Smooth muscle cell of the brain vasculature (primary cell): ENCODE measurements at places on chromosomes 16 and 17.
A peak's percentile ranks its signal among the peaks of the same experiment; 100 is the strongest.

- DNase-seq = no peak
These were observed 9.5 kb downstream of the SGF29 start for GRCh38 chr16:28563218-28563617.

DNA sequence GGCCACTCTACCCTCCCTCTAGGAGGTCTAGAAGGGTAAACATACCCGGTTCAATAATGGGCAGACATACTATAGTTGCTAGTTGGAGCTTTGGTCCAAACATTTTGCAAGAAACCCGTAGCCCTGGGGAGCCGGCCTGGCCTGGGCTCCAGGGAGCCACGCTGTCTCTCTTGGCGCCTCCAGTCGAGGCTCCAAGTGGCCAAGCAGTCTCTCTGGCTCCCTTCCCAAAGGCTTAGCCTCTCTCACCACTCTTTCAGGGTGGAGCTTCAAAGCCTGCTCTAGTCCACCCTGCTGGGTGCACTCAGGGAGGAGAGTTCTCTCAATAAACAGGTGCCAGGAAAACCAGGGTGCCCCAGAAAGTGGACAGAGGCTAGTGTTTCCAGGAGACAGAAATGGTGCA, 32.2 kb downstream of the RCVRN start:
- DNase-seq = no peak

- DNase-seq = no peak
These were observed 53.5 kb downstream of the SMURF2 start for GRCh38 chr17:64608571-64608981.

- no peak for DNase-seq
These were observed 21.4 kb downstream of the LDHD start for GRCh38 chr16:75095204-75095621.

DNA sequence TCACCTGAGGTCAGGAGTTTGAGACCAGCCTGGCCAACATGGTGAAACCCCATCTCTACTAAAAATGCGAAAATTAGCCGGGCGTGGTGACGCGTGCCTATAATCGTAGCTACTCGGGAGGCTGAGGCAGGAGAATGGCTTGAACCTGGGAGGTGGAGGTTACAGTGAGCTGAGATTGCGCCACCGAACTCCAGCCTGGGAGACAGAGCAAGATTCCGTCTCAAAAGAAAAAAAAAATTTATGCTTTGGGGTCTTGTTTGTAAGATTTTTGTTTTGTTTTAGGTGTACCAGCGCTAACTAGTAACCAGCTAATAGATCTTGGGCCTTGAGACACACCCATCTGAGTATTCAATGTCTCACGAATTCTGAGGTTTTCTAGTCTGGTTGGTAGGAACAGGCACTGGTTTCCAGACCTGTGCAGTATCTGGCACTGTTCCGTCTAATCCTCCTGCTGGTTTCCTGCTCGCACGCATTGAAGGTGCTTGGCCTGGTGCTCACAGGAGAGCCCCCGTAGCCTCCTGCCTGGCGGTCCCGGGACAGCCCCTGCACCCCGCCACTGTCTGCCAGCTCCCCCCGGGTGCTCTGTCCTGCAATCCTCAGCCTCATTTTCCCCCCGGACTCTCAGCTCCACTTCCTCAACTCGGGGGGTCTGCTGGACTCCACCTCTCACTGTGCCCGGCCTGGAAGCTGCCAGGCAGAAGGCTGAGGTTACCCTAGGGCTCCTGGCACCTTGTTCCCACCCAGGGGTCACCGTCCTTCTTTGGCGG, 10.6 kb upstream of the DUS1L start:
- no peak for DNase-seq

DNA sequence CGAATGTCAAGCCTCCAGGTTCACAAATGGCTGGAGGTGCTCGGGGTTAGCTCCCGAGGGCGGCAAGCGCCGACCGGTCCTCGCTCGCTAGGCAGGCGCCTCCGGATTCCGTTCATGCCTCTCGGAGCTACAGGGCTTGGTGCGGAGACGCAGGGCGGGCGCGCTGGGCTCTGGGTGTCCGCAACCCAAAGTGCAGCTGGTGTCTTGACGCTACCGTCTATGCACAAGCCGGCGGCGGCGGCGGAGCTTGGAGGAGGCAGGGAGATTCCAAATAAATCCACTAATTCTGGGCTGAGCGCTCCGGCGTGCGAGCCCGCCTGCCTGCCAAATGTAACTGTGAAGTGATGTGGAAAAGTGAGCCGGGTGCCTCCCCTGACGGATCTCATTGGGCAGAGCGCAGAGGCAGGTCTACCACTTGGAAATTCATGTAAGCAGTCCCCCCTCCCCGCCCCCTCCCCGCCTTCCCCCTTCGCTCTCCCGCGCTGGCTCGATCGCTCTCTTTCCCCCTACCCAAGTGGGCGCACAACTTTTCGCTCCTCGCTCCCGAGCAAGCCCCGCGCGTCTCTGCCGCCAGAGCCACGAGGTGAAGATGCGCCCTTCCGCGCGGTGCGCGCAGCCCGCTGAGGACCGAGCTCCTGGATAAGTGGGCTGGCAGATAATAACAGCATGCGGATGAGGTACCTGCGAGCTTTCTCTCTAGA, at the start of gene CDH8:
Gene CDH8, minus strand, starts transcription at position 338 of the 701 bp plus-strand sequence. CDS start 15,035 bp downstream, outside the sequence.
- no peak for DNase-seq

DNA sequence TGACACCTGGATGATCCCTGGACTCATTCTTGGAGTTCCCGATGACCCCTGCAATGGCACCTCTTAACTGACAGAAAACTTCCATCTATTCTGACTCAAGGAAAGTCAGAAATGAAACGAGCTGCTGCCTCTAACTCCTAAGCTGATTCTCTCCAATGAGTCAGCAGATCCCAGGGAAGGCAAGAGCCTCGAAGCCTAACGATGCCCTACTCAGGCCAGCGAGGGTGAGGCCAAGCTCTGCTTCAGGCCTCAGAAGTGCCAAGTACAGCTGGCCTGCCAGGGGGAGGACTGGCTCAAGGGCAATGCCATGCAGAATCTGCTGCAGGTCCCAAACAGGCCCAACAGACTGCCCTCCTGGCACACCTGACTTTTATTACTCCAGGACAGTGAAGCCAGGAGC, 36.3 kb downstream of the PLXDC1 start:
- no peak for DNase-seq

GRCh38 chr16:28098959-28099945, 35.7 kb upstream of the GSG1L start:
- no peak for DNase-seq

- no peak for DNase-seq
These were observed 12.8 kb upstream of the PRR14 start for GRCh38 chr16:30637944-30638343.

GRCh38 chr17:4261452-4261851, 2.3 kb downstream of the ANKFY1 start:
- peak; percentile 45 for DNase-seq

DNA sequence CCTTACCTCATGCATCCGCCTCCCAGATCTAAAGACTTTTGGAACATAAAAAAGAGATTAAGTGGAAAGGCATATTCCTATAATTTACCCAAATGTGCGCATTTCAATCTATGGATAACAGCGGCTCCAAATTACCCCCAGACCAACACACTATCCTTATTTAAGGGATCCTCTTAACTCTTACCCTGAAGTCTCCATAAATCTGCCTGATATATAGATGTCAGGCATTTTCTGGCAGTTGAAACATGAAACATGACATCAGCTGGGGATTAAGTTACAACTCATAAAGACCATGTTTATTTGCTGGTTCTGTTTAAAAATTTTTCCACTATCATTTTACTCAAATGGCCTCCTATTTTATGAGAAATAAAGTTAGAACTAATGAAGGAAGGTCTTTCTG, 478.5 kb upstream of the SALL1 start:
- no peak for DNase-seq

- no peak for DNase-seq
These were observed 13.5 kb upstream of the MTMR4 start for GRCh38 chr17:58527949-58528348.

DNA sequence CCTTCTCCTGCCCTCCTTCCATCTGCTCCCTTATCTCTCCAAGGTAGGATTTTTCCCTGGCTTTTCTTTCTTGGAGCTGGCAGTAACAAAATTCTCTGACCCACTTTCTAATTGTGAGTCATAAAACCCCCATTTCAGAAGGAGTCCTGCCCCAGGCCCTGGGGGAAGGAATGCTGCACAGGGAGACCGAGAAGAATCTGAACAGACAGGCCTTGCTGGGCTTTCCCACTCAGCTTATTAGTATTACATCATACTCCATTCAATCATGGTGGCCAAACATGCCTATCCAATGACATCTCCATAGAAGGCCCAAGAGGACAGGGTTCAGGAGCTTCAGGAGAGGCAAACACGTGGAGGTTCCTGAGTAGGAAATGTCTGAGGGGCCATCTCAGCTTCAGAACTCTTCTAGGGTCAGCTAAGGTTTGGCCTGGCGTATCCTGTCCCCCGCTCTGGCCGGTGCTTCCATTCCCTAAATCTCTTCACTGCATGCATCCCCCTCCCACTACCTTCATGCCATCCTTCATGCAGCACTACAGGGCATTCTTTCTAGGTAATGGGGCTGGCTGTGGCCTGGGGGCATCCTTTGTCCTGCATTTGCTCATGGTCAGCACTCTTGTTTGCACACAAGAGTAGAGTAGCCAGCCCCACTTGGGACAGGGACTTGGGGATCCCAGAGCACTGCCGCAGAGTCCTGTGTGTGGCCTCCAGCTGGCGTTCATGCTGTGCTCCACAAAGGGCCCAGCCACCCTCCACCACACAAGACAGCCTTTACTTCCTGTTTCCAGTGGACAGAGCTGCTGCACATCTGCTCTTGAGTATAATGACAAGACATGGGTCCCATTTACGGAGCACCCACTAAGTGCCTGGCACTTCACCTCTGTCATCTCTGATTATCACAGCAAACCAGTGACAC, 8.2 kb downstream of the SLC6A2 start:
- no peak for DNase-seq
